Neural progenitor cell (in vitro differentiated cells): ENCODE measurements at places on chromosomes 11 and 22. TPM values are rescaled to one million over a fixed set of nuclear protein-coding genes. Genes with fewer than 3 reads are reported as not detected.

CFAP300 gene
- 3.5 and 15.2 TPM in 2 replicates for total RNA-seq

ARVCF gene
- 35.4 and 159 TPM in 2 replicates for total RNA-seq

SLC22A8 gene
- total RNA-seq: not detected in 2 replicates

- no peak for DNase-seq
Measured at GRCh38 chr22:23193196-23193827, 13.0 kb downstream of the BCR start.

DNA sequence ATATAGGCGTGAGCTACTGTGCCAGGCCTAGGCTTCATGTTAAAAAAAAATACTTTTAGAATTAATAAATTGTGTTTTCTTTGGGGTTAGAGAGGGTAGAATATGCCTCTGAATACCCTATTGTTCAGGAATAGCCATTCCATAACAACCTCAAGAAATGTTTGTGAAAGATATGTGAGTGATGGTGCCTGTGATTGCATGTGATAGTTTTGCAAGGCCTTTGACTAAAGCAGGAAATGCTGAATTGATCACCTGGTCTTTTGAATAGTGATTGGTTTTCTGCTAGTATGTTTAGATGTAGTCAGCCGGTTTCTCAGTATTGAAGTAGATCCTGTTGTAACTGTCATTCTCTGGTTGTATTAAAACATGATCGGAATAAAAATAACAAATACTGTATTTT lies 73.4 kb downstream of the UVRAG start:
- DNase-seq: no peak
